ENCODE measurements at places on chromosomes 7 and 10.

- DNase-seq: no peak
Measured at GRCh38 chr7:116018731-116019130, 11.8 kb downstream of the TFEC start.

- no peak for DNase-seq
Measured at GRCh38 chr7:21548491-21548890, 5.7 kb downstream of the DNAH11 start.

DNA sequence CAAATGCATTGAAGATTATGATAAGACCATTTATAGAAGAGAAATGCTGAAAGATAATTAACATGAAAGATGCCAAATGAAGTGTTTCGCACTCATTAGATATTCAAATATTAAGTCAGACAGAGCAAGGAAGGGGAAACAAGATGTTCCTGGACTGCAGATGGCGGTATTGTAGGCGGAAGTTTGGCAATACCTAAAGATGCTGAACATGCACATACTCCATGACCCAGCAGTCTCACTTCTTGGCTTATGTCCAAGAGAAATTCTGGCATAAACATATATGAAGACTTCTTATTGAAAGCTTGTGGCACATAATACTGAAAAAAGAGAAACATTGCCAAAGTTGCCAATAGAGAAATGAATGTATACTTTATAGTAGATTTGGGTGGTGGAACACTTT, 325.4 kb upstream of the SEMA3C start:
- DNase-seq: no peak

GRCh38 chr10:124612611-124613498, 131.3 kb downstream of the FAM53B start:
- peak; percentile 58 for DNase-seq

DNA sequence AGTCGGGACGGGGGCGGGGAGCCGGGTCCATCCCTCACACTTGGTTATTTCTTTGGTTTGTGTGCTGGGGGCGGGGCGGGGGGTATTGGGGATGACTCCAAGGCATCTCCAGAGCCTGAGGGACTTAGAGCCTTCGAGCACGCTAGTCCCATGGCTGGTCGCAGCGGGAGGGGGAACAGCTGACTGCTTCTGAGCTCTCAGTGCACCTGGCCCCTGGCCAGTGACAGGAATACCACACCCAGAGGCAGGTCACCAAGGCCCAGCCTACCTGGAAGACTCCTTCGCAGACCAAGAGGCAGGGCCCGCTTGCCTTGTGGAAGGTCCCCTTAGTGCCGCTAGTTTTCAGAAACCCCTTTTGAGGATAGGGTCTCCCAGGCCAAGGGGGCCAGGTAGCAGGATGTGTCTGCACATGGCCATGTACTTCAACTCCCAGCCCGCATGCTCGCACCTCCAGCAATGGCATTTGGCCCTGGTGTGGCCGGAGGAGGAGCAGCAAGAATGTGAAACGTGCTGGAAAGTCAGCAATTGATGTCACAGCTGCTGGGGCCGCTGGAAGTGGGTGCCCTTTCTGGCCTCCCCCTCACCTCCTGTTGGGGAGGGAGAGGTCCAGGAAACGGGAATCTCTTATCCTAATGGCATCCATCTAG, 40.3 kb downstream of the AGAP3 start:
- DNase-seq: no peak

DNA sequence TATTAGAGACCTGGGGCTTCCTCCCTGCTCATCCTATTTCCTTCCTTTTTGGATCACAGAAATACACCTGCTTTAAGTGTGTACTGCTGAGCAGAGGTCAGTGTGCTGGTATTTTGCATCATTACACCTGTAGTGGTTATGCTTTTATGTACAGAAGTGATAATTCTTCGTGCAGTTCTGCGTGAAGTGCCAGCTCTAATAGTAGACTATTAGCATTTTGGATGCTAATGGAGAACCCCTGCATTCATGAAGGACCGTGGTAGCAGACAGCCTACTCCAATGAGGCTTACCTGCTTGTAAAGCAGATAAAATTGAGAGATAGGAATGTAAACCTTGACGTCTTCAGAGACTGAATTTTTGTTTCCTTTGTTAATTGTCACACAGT, 114.3 kb downstream of the CDK14 start:
- DNase-seq: no peak

GRCh38 chr10:61151059-61151458, 207.1 kb upstream of the RHOBTB1 start:
- no peak for DNase-seq

DNA sequence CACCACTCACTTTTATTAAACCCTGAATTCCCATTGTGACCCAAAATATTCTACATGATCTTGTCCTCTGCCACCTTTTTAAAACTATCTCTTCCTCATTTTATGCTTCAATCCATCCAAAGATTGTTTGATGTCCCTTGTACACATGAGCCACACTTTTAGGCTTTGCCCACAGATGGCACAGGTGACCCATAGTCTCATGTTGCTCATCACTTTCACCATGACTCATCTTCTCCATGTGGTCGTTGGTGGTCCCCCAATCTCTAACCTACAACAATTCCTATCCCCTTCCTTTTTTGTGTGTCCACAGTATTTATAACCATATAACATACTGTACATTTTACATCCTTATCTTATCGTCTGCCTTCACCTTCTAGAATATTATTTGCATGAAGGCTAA, 271.5 kb upstream of the ZWINT start:
- DNase-seq: no peak

- DNase-seq: peak; percentile 31
Measured at GRCh38 chr7:47100817-47101435, 481.0 kb downstream of the TNS3 start.

DNA sequence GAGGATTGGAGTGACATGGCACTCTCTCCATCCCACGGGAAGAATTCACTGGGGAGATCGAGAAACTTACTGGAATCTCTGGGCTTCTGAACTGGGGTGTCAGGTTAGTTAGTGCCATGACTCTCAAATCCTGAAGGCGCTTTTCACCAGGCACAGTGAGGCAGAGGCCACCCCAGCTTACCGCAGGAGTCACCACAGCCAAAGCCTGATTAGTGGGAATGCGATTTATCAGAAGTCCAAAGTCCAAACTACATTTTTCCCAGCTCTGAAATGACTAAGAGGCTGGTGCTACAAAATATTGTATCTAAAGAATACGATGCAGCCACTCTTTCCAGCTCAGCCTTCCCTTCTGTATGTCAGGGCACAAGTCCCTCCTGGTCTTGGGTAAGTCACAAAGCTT, 334.8 kb upstream of the SHH start:
- no peak for DNase-seq

DNA sequence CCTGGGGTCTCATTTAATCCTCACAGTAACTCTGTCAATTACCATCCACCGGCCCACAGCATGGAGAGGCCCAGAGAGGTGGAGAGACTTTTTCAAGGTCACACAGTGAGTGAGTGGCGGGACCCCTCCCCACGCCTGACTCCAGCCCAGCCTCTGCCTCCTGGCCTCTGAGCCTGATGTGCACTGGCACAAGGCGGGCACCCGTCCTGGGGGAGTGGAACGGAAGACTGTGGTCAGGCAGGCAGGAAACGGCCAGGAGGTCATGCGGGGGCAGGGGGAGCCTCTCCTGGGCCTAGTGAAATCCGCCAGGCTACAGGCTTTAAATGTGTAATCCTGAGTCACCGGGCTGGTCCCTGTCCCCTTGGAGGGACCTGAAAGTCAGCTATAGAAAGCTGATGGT, 32.2 kb downstream of the ZCCHC24 start:
- DNase-seq: peak; percentile 31

- no peak for DNase-seq
Measured at GRCh38 chr10:132651511-132652029, 114.0 kb downstream of the INPP5A start.

GRCh38 chr10:45580371-45581215, 92.0 kb downstream of the ZFAND4 start:
- no peak for DNase-seq

DNA sequence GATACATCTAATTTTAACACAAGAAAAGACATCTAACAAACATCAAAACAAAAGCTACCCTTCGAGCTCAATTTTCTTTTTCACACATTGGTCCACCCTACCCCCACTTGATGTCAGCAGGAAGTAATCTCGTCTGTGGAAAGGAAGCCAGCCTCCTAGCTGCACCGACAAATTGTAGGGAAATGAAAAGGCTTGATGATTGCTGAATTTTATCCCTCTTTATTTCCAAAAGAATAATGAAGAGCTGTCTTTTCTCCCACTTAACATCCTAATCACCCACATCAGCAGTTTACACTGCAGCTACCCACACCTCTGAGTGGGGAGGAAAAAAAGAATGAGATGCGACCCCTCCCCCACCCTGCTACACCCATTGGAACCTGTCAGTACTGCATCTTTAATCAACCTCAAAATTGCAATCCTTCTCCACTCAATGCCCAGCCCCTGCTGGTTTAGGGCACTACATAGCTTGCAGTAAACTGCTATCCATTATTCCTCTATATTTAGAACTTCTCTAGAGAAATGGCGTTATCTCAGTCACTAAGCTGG, 10.6 kb upstream of the CPVL start:
- DNase-seq: no peak

DNA sequence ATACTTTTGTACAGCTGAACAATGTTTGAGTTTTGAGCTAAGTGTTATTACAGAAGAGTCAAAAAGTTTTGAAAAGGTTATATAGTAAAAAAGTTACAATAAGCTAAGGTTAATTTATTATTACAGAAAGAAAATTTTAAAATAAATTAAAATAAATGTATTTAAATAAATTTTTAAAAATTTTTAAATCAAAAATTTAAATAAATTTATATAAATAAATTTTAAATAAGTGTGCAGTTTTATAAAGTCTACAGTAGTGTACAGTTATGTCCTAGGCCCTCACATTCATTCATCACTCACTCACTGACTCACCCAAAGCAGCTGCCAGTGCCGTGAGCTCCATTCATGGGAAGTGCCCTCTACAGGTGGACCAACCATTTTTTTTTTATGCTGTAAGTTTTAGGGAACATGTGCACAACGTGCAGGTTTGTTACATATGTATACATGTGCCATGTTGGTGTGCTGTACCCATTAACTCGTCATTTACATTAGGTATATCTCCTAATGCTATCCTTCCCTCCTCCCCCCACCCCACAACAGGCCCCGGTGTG, 462.9 kb upstream of the ZMIZ1 start:
- peak; percentile 5 for DNase-seq

GRCh38 chr7:33562996-33563395, 342.3 kb upstream of the BMPER start:
- DNase-seq: no peak

DNA sequence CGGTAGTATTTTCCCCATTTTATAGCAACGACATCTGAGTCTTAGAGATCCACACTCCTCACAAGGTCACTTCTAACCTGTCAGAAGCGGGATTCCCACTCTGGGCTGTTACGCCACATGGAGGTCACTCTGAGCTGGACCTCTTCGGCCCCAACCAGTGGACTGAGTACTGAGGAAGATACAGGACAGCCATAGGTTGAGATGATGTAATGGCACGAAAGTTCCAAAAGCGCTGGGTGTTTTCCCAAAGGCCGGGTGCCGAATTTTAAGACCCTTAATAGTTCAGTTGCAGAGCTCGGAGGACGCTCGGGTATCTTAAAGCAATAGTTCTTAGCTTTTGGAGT, 699 bp downstream of the GHITM start:
- DNase-seq: peak; percentile 19

DNA sequence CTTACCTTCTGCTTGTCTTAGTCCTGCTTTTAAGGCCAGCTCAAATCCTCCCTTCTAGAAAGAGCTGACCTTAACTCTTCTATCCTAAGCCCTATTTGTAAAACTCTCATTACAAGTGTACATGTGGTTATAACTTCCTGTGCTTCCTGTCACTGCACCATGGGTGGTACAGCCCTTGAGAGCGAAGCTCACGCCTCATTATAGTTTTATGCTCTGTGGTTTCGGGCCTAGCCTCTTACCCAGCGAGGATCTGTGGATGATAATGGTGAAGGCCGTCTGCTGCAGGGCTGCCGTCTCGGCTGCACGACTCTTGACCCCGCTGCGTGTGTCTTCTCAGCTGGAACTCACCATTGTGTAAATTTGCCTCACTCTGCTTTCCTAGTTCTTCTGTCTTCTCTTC, 74.6 kb downstream of the CUL1 start:
- DNase-seq: no peak

DNA sequence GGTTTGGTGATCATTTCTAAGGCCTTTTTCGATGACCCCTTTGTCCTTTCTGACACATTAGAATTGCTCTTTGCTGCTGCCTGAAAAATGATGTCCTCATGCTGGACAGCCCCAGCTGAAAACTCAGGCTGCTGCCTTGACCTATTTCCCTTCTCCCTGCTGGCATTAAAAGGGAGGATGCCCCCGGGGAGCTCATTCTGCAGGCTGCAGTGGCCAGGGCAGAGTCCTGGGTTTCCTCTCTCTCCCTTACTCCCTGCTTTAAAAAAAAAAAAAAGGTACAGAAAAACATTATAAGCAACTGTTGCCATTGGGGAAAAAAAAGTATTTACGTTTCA, 35.4 kb downstream of the LRRC4 start:
- DNase-seq: no peak

DNA sequence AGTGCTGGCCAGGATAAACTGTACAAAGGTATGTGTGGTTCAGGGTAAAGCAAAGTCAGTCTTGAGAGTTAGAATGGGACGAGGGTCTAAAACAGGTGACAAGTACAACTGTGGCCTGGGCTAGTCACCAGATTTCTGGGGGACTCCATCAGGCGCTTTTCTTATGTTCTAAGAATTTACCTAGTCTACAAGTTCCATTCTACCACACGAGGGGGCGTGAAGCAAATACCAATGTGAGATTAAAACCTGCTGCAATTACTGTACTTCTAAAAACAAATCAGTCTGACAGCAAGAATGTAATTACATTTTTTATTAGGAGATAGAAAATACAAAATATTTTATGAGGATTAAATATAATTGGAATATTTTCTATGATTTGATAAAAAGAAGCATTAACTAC, 146.5 kb downstream of the ALOX5 start:
- DNase-seq: no peak
